ENCODE measurements at places on chromosomes 7 and 10. TPM values are rescaled to one million over a fixed set of nuclear protein-coding genes. Genes with fewer than 3 reads are reported as not detected.

Gene NXPH1
- total RNA-seq = not detected

Gene RARRES2
- 176 TPM for total RNA-seq

Gene KLLN
- total RNA-seq = 0.93 TPM

Gene BMPER
- 5.1 TPM for total RNA-seq

Gene ABCB1
- total RNA-seq = 3.3 TPM

Gene GBX1
- not detected for total RNA-seq

Gene MYOF
- 13.6 TPM for total RNA-seq

Gene SPDYE2
- total RNA-seq = not detected

Gene CCL24
- not detected for total RNA-seq

Gene BMS1
- 12.4 TPM for total RNA-seq

Gene RELN
- 1.2 TPM for total RNA-seq

Gene CCDC186
- 18.3 TPM for total RNA-seq

Gene ADIRF
- 69.0 TPM for total RNA-seq

Gene SMKR1
- total RNA-seq = not detected

Gene OR2A1
- total RNA-seq = not detected

Gene GAD2
- total RNA-seq = not detected

Gene HPSE2
- total RNA-seq = not detected

Gene MRPS17
- 16.6 TPM for total RNA-seq

Gene NUDT5
- 12.7 TPM for total RNA-seq

Gene TIAL1
- total RNA-seq = 92.6 TPM

Gene ZNF12
- 25.3 TPM for total RNA-seq

Gene TMEM213
- not detected for total RNA-seq

Gene PHF14
- 15.5 TPM for total RNA-seq

Gene PTER
- total RNA-seq = 23.8 TPM

Gene ACBD7
- not detected for total RNA-seq

Gene UTF1
- total RNA-seq = not detected

Gene EDRF1
- total RNA-seq = 14.7 TPM

Gene ELMO1
- 18.8 TPM for total RNA-seq

Gene SPDYE2B
- not detected for total RNA-seq
